ENCODE measurements at places on chromosomes 2 and 18.
A peak's percentile ranks its signal among the peaks of the same experiment; 100 is the strongest.

GRCh38 chr2:50116096-50117010 is 915.6 kb downstream of the NRXN1 start:
- DNase-seq = no peak

DNA sequence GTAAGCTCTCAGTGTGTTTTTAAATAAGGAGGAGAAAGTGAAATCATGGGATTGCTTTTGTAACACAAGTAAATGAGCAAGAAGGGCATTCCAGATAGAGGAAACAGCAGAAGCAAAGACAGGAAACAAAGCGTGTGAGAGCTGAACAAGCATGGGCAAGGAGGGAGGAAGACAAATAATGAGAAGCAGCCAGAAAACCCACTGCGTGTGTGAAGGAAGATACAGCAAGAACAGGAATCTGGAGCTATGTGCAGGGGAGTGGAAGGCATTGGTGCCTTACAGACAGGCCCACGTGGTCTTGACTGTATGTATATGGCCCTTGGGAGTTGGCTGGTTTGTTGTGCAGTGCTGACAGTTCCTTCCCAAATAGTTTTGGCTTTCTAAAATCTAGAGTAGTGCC is 88.6 kb downstream of the AAK1 start:
- no peak for DNase-seq

- DNase-seq = no peak
Measured at GRCh38 chr2:135667045-135667444, 74.6 kb upstream of the UBXN4 start.

GRCh38 chr2:2536416-2537056 is 205.5 kb upstream of the MYT1L start:
- no peak for DNase-seq

- no peak for DNase-seq
Measured at GRCh38 chr2:479490-480176, 191.7 kb upstream of the ALKAL2 start.

- no peak for DNase-seq
Measured at GRCh38 chr18:24726727-24727492, 266.5 kb downstream of the HRH4 start.

DNA sequence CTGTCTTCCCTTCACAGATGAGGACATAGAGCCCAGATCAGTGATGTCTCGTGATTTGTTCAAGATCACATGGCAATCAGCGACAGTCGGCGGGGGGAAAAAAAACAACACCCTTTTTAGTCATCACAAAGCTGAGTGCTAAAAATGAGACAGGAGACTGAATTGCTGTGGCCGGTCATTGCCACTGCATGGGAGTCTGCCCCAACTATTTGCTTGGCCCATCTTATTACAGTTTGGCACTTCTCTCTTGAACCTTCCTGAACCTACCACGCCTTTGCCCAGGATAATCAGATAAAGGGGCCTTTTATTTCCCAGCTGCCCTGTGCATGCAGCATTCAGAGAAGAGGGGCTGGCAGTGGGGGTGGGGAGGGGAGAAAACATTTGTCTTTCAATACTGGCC is 42.7 kb downstream of the SETBP1 start:
- DNase-seq = no peak

- DNase-seq = peak; percentile 35
Measured at GRCh38 chr2:197255543-197255942, 55.0 kb downstream of the ANKRD44 start.

DNA sequence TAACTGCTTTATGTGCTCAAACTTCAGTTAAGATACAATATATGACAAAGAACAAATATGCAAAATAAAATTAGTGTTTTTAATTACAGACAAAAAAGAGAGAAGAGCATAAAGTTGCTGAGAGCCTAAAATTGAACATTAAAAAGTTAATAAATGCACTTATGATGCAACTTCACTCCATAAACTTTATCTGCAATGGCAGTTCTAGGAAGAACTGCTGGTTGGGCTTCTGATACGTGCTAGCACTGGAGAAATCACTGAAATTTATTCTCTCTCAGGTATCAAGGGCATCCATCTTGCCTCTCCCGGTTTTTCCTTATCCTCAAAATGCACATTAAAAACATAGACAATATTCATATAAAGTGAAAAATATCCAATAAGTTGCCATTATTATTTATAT is 35.7 kb downstream of the MYO3B start:
- DNase-seq = no peak

DNA sequence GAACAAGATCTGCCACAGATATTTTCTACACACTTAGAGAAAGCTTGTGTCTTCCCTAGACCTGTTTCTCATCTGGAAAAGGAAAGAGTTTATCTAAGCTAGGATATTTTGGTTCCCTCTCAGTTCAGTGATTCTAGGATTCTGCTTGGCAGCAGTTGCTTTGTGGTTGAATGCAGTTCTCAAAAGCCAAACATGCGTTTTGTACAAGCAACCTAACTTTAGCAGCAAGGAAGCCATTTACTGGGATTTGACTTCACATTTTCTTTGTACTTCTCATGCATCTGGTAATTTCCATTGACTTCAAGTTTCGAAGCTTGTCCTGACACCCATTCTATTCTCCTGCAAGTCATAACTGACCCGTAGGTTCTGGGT is 33.3 kb downstream of the VSNL1 start:
- no peak for DNase-seq

- DNase-seq = no peak
Measured at GRCh38 chr2:155412598-155412997, 714.1 kb downstream of the KCNJ3 start.

DNA sequence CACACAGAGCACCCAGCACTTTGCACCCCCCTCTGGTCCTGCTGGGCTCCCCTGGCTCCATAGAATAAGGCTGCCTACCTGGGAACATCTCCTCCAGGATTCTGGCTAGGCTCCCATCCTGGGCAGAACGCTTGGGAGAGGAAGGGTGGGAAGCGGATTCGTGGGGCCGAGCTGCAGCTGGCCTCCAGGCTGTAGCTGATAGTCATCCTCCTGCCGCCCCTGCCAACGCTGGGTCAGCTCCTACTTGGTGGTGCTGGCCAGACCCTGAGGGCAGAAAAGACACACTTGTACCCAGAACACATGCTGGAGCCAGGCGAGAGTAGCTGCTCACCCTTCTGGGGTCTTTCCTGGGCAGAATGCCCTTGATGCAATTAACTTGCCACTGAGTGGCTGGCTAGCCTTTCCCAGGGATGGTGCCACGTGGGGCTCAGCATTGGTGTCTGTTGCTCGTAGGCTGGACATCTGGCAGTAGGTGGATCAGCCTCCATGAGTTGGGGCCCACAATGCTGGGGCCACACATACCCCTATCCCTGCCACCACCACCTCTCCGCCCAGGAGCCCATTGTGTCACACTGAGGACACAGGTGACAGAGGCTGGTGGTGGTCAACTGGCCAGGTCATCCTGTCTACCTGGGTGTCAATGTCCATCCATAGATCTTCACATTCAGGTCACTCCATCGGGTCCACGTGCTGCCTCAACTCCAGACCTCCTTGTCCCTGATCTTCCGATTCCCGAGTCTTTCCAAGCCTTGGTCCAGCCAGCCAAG is 112.8 kb downstream of the NDUFA10 start:
- no peak for DNase-seq

- DNase-seq = no peak
Measured at GRCh38 chr2:15780912-15781574, 159.3 kb upstream of the MYCN start.

DNA sequence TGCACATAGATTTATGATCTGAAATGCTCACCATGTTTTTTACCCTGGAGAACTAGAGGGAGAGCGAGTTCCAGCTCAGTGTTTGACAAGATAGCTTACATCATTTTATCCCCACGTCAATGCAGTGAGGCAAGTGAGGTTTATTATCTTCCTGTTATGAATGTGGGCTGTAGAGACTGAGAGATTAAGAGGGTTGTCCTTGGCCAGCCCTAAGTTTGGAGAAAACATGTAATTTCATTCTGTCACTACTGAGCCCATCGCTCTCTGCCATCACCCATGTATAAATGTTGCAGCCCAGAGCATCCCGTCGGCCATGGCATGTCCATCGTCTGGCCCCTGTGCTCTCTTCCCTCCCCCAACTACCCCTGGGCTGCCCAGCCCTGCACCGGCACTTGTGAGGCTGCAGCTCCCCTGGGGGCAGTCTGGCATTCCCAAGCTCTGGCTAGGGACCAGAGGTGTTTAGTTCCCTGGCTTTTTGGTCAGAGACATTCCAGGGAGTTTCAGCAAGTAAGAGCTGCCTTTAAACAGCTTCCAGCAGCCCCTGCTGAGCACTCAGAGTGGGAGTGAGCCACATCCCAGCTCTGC is 136.7 kb downstream of the ANTXR1 start:
- no peak for DNase-seq

DNA sequence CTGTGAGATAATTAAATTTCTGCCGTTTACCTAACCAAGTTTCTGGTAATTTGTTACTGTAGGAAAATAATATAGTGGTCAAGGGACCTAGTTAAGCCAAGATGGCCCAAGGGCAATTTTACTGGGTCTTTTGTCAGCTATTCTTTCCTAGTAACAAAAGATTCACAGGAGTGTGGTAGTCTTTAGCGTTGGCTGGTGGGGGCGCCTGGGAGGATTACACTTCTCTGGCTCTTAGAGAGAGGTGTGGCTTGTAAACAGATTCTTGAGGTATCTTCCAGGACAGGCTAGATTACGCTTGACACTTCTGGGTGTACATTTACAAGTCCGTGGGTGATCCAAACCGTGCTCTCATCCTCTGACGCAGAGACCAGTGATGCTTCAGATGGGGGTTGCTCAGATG is 3.3 kb upstream of the ACOXL start:
- DNase-seq = no peak

DNA sequence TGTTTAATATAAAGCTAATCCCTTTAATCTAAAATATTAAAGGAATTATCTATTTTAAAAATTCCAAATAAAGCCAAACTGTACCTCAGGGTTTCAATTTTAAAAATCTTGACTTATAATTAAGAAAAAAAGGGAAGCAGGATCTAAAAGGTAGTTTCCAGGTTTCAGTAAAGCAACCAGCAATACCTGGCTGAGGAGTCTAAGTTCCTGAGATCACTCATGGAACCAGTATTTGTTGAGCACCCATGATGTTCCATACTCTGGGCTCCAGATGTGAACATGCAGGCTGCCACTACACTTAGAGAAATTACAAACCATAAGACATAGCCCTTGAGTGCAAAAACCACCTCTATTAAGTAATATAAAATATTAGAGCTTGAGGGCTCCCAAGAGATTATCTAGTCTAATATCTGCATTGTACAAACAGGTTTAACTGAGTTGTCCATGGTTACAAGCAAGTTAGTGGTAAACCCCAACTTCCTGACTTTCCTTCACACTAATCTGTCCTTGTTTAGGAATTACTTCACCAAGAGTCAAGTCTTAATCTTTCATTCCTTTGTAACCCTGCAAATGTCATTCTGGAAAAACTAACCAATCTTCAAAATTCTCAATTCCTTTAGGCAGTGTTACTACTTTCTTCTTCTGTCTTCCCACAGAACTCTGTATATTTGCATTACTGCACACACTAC is 49.2 kb downstream of the CLASP1 start:
- no peak for DNase-seq

- no peak for DNase-seq
Measured at GRCh38 chr2:209633911-209634310, 137.7 kb upstream of the UNC80 start.

DNA sequence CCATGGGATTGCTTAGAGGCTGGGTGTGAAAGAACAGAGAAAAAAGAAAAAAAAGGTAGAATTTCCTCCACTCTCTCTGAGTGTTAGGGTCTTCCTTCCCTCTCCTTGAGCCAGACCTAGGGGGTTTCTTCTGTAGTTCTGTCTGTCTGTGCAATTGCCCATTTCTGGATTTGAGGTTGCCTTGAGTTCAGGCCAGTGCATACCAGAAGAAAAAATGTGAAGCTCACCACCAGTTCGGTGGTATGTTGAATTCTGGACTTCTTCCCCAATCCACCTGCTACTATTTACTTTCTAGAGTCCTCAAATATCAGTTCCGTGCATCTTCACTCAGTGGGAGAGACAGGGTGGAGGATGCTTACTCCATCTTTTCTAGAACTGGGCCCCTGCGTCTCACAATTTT is 15.3 kb upstream of the SELENOI start:
- DNase-seq = no peak

- no peak for DNase-seq
Measured at GRCh38 chr18:76363436-76364120, 131.5 kb downstream of the ZNF516 start.

DNA sequence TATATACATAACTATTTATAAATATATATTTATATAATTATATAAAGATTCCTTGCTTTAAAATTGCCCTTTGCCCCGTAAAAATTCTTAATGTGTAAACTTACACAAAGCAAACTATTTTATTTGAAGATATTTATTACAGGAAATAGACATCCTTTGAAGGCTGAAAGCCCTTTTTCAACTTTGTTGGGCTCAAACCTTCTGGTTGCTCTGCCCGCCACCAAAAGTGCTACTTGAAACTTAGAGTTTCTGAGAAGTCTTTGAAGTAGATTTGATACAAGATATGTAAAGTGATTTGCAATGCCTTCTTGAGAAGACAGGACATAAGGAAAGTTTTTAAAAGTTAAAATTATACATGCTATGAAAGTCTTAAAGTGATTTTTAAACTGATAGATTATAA is 36.6 kb upstream of the METAP1D start:
- DNase-seq = no peak

DNA sequence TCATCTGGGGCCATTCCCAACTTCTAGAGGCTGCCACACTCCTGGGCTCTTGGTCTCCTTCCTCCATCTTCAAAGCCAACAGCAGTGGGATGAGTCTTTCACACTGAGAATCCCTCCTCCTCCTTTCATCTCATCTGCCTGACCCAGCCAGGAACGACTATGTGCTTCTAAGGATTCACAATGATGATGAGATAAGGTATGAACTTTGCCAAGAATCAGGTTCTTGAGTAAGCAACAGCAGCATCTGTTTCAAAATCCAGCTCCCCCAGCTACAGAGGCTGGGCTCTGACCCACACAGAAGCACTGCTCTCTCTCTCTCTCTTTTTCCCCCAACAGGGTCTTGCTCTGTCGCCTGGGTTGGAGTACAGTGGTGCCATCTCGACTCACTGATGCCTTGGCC is 46.4 kb downstream of the TIMM21 start:
- no peak for DNase-seq

DNA sequence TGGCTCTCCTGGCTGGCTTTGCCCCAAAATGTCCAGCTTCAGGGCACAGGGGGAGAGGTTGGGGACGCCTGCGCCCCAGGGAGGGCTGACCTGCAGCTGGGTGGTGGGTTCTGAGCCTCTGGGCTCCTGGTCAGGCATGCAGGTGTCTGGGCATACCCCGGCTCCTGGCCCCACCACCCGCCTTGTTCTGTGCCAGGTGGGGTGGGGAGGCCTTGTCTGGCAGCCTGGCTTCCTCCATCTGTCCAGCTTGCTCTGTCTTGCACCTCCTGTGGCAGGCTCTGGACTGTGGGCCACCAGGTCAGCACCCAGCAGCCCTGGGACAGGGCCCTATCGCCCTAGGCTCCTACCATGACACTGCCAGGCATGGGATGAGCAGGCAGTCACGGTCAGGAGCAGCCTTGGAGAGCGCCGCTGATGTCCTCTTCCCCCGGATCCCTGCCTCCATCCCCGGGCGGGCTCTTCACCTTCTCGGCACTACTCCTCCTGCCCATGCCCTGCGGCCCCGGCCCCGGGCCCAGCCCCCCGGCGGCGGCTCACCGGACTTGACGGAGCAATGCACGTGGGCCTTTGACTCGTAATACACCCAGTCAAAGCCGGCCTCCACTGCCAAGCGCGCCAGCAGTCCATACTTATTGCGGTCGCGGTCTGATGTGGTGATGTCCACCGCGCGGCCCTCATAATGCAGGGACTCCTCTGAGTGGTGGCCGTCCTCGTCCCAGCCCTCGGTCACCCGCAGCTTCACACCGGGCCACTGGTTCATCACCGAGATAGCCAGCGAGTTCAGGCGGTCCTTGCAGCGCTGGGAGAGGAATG is 3.6 kb downstream of the IHH start:
- DNase-seq = no peak

All from activated naive CD4-positive, alpha-beta T cell (primary cell).